ENCODE measurements at places on chromosomes 3 and 15.

GRCh38 chr3:25749031-25749581, 34.1 kb downstream of the NGLY1 start:
- no peak for DNase-seq

GRCh38 chr15:62578546-62578945, 413.5 kb upstream of the C2CD4B start:
- no peak for DNase-seq

DNA sequence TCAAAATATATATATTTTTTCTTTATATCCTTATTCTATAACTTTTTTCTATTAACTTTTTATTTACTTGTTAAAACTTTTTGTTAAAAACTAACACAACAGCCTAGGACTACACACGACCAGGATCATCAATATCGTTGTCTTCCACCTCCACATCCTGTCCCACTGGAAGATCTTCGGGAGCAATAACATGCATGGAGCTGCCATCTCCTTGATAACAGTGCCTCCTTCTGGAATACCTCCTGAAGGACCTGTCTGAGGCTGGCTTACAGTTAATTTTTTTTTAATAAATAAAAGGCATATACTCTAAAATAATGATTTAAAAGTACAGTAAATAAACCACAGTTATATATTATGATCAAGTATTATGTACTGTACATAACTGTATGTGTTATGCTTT, 58.9 kb downstream of the SFMBT1 start:
- DNase-seq: peak; percentile 0

- DNase-seq: no peak
Measured at GRCh38 chr15:71237456-71238188, 122.4 kb downstream of the THSD4 start.

DNA sequence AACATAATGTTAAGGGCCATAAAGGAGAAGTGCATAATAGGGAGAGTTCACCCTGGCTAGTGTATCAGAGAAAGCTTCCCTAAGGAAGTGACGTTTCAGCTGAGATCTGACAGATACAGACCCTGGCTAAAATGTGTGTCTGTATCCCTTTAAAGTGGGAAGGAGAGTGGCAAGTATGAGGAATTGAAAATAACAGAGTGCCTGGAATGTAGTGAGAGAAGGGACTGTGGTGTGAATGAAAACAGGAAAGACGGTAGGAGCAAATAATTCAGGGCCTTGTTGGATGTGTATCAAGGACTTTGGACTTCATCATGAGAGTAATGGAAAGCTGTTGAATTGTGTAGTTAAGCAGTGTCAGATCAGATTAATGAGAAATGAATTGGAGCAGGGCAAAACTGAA, 30.5 kb downstream of the NEO1 start:
- DNase-seq: no peak

DNA sequence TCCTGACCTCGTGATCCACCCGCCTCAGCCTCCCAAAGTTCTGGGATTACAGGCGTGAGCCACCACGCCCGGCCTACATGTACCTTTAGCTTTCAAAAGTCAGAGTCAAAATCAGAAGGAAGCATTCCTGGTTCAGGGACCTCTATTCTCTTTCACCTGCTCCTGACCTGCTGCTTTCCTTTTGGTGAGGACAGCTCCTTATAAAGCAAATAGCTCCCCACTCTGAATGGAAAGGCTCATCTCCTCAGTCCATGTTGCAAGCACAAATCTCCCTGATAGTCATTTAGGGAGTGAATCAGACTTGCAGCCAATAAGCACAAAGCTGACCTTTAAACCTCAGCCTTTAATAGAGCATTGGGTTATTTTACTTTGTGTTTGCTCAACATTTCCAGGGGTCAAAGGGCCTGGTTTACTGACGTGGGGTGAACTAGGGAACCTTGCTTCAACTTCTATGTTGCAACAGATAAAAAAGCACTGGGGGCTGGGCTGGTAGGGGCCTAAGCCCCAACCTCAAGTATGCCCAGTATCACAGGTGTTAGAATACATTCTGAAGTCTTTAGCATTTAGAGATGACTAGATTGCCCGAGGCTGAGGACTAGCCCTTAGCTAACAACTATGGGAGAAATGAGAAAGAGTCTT, 43.1 kb downstream of the THRB start:
- no peak for DNase-seq

DNA sequence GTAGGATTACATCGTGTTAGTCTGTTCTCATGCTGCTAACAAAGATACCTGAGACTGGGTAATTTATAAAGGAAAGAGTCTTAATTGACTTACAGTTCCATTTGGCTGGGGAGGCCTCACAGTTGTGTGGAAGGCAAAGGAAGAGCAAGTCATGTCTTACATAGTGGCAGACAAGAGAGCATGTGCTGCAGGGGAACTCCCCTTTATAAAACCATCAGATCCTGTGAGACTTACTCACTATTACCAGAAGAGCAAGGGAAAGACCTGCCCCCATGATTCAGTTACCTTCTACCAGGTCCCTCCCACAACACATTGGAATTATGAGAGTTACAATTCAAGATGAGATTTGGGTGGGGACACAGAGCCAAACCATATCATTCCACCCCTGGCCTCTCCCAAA, 3.4 kb downstream of the SLC25A26 start:
- DNase-seq: no peak

DNA sequence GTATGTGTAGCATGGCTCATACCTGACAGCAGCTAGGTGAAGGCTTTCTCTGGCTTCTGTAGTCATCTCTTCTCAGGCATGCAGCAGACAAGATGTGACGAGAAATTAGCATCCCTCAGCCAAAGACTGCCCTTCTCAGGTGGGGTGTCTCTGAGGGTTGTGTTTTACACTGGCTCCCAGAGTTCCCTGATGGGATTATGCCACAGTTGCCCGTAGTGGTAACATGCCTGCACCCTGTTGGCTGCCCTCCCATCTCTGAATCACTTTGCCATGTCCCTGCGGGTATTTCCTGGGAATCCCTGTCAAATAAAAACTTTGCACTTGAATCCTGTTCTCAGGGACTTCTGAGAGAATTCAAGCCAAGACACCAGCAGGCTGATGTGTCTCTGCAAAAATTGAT, 70.5 kb downstream of the LRTM1 start:
- no peak for DNase-seq

DNA sequence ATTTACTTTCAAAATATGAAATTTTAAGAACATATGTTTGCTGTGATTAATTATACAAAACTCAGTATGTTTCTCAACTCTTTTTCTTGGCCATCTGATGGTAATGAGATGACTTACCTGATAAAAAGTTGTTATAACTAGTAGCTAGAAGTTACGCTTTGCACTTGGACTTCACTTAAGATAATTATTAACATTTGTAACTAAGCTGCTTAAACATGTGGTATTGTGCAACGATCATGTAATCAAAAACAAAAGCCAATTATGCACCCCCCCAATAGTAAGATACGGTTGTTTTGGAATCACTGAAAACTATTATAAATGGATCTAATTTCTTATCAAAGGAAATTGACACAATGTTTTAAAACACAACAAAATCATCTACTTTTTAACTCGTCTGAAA, 342.9 kb downstream of the CNTN3 start:
- DNase-seq: no peak

DNA sequence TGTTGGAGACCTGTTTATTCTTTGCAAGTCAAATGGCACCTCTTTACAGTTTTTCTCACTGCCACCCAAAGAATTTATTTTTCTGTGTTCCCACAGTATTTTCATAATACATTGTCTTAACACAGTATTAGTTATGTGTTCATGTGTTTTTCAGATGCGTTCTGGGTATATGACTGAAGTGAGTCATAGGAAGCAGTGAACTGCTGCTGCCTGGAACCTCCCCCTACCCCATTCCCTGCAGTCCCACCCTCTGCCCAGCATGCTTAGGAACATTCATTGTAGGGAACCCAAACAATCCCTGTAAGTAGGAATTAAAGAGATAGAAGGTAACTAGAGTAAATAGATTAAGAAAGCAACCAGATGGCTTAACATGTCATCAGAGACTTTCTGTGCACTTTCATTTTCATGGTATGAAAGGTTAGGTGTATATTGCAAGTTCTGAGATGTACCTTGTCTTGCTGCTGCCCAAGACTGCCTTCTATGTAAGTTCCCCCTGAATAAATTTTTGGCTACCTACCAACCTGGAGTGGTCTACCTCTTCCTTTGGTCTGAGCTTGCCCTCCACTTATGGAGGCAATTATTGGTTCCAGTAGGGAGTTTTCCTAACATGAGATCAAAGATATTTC, 21.9 kb upstream of the SQOR start:
- no peak for DNase-seq

GRCh38 chr3:151101270-151101969, 16.0 kb downstream of the MED12L start:
- DNase-seq: no peak

GRCh38 chr3:58258392-58259055, 20.9 kb downstream of the ABHD6 start:
- DNase-seq: no peak

- no peak for DNase-seq
Measured at GRCh38 chr3:52682016-52682415, 3.7 kb downstream of the PBRM1 start.

- DNase-seq: no peak
Measured at GRCh38 chr3:179301645-179302044, 21.2 kb upstream of the ZNF639 start.

GRCh38 chr3:32238453-32239306, at the start of gene CMTM8:
TSS of gene CMTM8 (plus strand) at chr3:32238680. CDS start at chr3:32238973, 293 bp downstream.
- DNase-seq: peak; percentile 5

Data from NCI-H1694 (cell line).